ENCODE measurements at places on chromosomes 16 and 17.
A peak's percentile ranks its signal among the peaks of the same experiment; 100 is the strongest.

DNA sequence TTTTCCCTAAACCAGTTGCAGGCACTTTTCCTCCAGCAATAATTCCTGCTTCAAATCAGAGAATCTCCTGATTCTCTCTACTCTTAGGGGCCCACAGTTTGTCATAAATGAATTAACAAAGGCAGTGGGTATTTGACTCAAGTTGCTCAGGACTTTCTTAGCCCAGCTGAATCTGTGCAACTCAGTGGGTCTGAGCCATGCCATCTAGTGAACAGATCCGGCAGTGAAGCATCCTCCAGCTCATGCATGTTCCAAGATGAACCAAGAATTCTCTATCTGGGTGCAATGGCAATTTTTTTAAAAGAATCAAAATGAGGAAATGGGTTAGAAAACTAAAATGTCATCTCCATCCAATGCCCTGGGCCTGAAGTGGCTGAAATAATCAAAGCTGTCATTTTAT, 575.2 kb upstream of the CDH11 start:
- H3K36me3 ChIP-seq: no peaks in the 10 kb centered on the region
- no peaks in the 10 kb centered on the region for H3K27me3 ChIP-seq
- H3K4me3 ChIP-seq: no peak overlapping the region
- H3K4me1 ChIP-seq: no peaks in the 10 kb centered on the region
- no peak overlapping the region for H3K27ac ChIP-seq

- H3K4me1 ChIP-seq: peaks cover 47% of the 10 kb centered on the region
- peaks cover 29% of the 10 kb centered on the region for H3K36me3 ChIP-seq
- no peaks in the 10 kb centered on the region for H3K27me3 ChIP-seq
- no peak overlapping the region for H3K4me3 ChIP-seq
- no peak overlapping the region for H3K27ac ChIP-seq
These were observed 79.0 kb downstream of the ABCC1 start for GRCh38 chr16:16028311-16028999.

DNA sequence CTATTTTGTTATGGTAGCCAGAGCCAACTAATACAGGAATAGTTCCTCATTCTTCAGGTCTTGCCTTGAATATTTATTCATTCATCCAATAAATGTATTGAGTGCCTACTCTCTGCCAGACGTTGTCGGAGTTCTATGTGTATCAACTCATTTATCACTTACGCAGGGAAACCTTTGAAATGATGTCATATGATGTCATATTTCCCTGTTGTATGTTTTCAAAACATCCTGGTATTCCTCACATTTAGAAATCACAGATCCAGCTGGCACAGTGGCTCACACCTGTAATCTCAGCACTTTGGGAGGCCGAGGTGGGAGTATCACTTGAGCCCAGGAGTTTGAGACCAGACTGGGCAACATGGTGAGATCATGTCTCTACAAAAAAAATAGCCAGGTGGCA, 2.7 kb upstream of the NLE1 start:
- DNase-seq: no peak
- peaks cover 18% of the 10 kb centered on the region for H3K4me1 ChIP-seq
- H3K36me3 ChIP-seq: peaks cover 8% of the 10 kb centered on the region

GRCh38 chr16:4602331-4602730, 12.4 kb downstream of the UBALD1 start:
- H3K27me3 ChIP-seq: peaks cover 4% of the 10 kb centered on the region
- no peaks in the 10 kb centered on the region for H3K4me1 ChIP-seq
- H3K4me3 ChIP-seq: no peak overlapping the region
- no peaks in the 10 kb centered on the region for H3K36me3 ChIP-seq
- no peak for DNase-seq
- H3K27ac ChIP-seq: no peak overlapping the region

- no peak for DNase-seq
- H3K4me3 ChIP-seq: no peak overlapping the region
- H3K4me1 ChIP-seq: peaks cover 2% of the 10 kb centered on the region
- H3K27ac ChIP-seq: peak overlapping the region; percentile 70
- no peaks in the 10 kb centered on the region for H3K27me3 ChIP-seq
These were observed 10.9 kb downstream of the SLC7A6OS start for GRCh38 chr16:68299571-68300453.

- peaks cover 51% of the 10 kb centered on the region for H3K4me1 ChIP-seq
- peak overlapping the region; percentile 59 for H3K27ac ChIP-seq
- H3K27me3 ChIP-seq: no peaks in the 10 kb centered on the region
- peak; percentile 92 for DNase-seq
These were observed 959 bp upstream of the ANKRD13B start for GRCh38 chr17:29591737-29592608.

DNA sequence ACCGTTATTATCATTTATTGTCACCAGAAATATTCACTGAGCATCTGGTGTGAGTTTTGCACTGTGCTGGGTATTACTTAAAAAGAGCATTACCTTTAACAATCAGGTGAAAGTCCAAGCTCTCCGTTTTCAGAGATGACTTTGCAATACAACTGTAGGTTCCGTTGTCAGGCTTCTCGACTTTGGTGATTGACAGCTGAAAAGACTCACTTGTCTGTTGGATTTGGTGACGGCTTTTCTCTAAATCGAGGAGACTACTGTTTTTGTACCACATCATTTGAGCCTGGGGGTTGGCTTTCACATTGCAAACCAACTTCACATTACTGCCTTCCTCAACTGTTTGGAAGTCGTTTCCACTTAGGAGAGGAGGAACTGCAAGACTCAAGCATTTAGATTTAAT, 9.1 kb downstream of the TMIGD1 start:
- no peak overlapping the region for H3K27ac ChIP-seq
- H3K27me3 ChIP-seq: no peaks in the 10 kb centered on the region
- no peak overlapping the region for H3K4me3 ChIP-seq
- no peaks in the 10 kb centered on the region for H3K36me3 ChIP-seq

DNA sequence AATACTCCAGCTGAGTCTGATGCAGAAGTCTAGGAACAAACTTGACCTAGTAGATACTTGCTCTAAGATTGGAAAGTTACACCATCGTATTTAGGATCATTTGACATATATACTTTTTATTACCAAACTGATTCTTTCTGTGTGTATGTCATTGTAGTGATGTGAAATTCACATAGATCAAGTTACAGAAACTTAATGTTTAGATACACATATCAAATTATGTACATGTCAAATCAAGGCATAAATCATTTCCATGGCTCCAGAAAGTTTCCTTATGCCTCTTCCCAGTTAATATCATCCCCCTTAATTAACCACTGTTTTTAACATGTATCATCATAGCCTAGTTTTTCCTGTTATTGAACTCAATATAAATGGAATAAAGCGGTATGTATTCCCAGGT, 292.0 kb upstream of the CDH11 start:
- H3K27ac ChIP-seq: no peak overlapping the region
- no peaks in the 10 kb centered on the region for H3K36me3 ChIP-seq
- peaks cover 7% of the 10 kb centered on the region for H3K4me1 ChIP-seq
- no peak overlapping the region for H3K4me3 ChIP-seq
- no peaks in the 10 kb centered on the region for H3K27me3 ChIP-seq

- peak; percentile 74 for DNase-seq
- no peak overlapping the region for H3K27ac ChIP-seq
These were observed 1.3 kb upstream of the PER1 start for GRCh38 chr17:8153525-8153956.

- no peak for DNase-seq
- peaks cover 19% of the 10 kb centered on the region for H3K4me1 ChIP-seq
- H3K27ac ChIP-seq: no peak overlapping the region
- H3K4me3 ChIP-seq: peak overlapping the region; percentile 74
- no peaks in the 10 kb centered on the region for H3K36me3 ChIP-seq
These were observed 1.0 kb downstream of the ANTKMT start for GRCh38 chr16:721765-722540.

GRCh38 chr17:50430821-50431618, 5.0 kb downstream of the ACSF2 start:
- H3K36me3 ChIP-seq: no peaks in the 10 kb centered on the region
- no peak overlapping the region for H3K4me3 ChIP-seq
- no peaks in the 10 kb centered on the region for H3K27me3 ChIP-seq
- no peak overlapping the region for H3K27ac ChIP-seq
- no peak for DNase-seq
- H3K4me1 ChIP-seq: peaks cover 14% of the 10 kb centered on the region

GRCh38 chr17:63120406-63120805, 154.4 kb downstream of the TANC2 start:
- H3K4me1 ChIP-seq: no peaks in the 10 kb centered on the region
- no peak overlapping the region for H3K27ac ChIP-seq
- no peak overlapping the region for H3K4me3 ChIP-seq
- no peaks in the 10 kb centered on the region for H3K36me3 ChIP-seq

- H3K4me1 ChIP-seq: peaks cover 13% of the 10 kb centered on the region
- no peak overlapping the region for H3K4me3 ChIP-seq
- peak overlapping the region; percentile 76 for H3K27ac ChIP-seq
- DNase-seq: no peak
- no peaks in the 10 kb centered on the region for H3K27me3 ChIP-seq
- H3K36me3 ChIP-seq: peaks cover 22% of the 10 kb centered on the region
These were observed 53.9 kb upstream of the MRC2 start for GRCh38 chr17:62573480-62574117.

GRCh38 chr17:58219789-58220183, 731 bp upstream of the MKS1 start:
- no peak for DNase-seq
- peaks cover 33% of the 10 kb centered on the region for H3K4me1 ChIP-seq

DNA sequence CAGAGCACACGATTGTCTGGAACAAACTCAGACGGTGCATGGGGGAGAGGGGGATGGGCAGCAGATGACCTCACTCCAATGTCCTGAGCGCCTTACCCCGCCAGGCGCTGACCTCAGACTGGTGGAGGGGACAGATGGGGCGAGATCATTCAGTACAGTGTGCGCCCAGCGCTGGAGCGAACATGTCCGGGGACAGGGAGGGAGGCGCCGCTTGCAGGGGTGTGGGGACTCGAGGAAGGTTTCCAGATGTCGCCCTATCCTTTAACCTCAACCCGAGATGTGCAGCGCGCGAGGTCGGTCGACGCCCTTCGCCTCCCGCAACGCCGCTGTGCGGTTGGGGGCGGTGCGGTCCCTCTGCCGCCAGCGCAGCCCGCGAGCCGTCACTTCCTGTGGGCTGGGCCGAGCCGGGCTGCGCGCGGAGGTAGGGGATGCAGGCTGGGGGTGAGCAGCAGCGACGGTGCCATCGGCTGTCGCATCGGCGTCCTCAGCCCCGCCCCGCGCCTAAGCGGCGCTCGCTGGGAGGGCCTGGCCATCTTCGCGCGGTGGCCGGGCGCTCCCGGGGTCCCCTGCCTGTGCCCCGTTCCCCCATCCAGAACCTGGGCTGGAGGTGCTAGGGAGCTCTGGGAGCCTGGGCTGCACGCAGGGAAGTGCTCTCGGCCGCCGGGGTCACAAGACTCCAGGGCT, 5.3 kb upstream of the CDR2L start:
- peaks cover 17% of the 10 kb centered on the region for H3K4me1 ChIP-seq
- H3K4me3 ChIP-seq: peak overlapping the region; percentile 82
- peak overlapping the region; percentile 77 for H3K27ac ChIP-seq
- no peaks in the 10 kb centered on the region for H3K36me3 ChIP-seq

DNA sequence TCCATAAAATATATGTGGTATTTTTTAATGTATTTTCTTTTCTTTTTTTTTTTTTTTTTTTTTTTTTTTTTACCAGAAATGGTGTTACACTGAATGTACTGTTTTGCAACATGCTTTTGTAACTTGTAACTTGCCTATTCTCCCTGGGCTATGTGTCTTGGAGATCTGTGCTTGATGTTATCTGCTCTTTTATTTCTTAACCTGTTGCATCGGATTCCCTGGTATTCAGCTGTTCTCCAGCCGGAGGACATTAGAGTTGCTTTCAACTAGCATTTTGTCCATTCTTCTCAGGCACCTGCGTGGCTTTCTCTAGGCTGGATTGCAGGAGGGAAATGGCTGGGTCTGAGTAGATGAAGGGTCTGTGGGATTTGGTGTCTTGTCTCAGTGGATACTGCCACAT, 47.4 kb downstream of the KATNIP start:
- H3K36me3 ChIP-seq: peaks cover under 1% of the 10 kb centered on the region
- no peak for DNase-seq
- H3K27me3 ChIP-seq: no peaks in the 10 kb centered on the region
- H3K4me1 ChIP-seq: no peaks in the 10 kb centered on the region
- H3K4me3 ChIP-seq: no peak overlapping the region
- H3K27ac ChIP-seq: no peak overlapping the region
